Stimulated activated CD4-positive, alpha-beta T cell treated with anti-CD3 and anti-CD28 coated beads, Interleukin-4, amount 100 ng/mL, for 48 hours (primary cell): ENCODE measurements at places on chromosomes 2 and 18.
A peak's percentile ranks its signal among the peaks of the same experiment; 100 is the strongest.

DNA sequence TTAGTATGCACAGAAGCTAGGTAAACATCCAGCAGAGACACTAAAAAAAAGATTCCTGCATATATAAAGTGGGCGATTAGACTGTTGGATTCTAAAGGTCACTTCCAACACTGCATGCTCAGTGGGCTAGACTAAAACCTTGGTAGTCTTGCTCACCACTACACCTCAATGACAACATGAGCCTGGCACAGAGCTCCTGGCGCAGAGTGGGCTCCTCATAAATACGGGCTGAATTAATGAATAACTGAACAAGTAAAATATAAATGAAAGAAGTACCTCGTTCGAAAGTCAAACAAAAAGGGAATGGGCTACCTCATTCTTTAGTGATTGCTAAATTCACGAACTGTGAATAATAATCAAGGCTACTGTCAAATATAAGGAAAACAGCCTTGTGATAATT, 185.3 kb downstream of the STK39 start:
- no peak for DNase-seq

- DNase-seq: peak; percentile 83
These were observed 123.9 kb upstream of the CD302 start for GRCh38 chr2:159921752-159922404.

DNA sequence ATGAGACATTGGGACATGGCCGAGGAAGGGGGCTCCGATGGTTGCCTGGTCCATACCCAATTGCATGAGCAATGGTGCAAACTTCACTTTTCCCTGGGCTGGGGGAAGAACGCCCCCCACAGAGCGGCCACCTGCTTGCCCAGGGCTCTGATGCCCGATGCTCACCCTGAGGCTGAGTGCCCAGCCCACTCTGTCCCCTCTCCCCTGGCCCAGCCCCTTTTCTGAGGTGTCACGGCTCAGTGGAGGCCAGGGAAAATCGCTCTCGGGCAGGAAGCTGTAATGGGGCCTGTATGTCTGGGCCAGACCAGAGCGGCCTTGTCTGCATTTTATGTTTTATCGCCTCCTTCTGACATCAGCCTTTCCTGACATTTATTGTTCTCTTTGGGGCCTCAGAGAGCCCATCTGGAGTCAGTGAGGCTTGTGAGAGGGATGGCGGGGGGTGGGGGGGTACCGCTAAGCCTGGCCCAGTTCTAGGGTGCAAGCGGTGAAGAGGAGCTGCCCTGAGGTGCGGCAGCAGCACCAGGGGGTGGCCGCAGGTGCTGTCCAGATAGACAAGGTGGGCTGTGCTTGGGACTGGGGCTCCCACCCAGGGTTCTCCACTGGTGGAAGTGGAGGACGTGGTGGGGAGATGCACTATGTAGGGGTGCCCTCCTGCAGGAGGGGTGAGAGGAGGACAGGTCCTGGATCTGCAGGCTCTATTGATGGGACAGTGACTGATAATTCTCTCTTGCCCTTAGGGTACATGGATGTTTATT, 46.2 kb downstream of the INHBB start:
- DNase-seq: no peak

DNA sequence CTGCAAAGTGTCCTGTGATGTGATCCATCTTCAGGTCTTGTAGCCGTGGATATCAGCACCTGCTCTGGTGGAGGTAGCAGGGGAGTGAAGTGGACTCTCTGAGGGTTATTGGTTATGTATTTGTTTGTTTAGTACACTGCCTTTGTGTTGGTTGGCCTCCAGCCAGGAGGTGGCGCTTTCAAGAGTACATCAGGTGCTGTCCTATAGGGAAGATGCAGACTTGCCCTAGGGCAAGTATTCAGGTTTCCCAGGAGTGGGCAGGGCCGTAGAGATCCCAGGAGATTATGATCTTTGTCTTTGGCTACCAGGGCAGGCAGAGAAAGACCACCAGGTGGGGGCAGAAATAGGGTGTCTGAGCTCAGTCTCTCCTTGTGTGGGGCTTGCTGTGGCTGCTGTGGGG, 411.8 kb downstream of the SOX11 start:
- DNase-seq: no peak

DNA sequence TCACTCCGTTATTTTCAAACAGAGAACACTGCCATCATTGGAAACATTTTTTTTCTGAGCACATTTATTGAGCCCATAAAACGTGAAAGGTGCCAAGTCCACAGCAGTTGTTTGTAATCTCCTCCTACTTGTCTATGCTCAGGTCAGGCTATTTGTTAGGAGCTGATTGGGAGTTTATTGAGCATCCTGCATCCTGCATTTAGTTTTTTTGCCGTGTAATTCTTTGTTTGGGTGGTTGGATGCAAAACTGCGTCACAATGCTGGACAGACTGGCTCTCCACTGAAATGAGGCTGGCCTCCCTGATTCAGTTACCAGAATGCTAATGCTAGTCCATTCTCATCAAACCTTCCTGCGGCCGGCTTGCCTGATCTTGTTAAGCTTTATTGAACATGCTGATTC, 71.4 kb downstream of the RAPGEF4 start:
- DNase-seq: no peak

DNA sequence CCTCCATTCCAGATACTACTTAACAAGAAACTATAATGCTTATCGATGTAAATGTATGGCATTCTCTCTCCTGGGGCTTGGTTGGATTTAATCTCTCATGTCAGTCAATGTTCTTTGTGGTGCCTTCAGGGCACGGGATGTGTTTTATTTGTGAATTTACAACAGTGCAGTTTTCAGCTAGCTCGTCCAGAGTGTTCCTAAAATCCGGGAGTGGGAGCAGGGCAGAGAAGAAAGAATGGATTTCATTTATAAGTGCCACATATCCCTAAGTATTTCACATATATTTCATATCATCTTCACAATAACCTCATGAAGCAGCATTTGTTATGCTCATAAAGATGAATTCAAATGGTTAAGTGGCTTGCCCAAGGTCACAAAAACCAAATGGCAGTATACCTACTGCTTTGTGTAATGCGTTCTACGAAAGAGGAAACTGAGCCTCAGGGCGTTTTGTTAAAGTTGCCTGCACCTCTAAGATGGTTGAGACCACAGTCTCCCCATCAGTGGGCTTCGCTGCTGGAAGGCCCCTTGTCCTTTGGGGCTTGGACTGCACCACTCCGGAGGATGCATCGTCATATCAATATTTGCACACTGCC, 134.7 kb upstream of the MGAT5 start:
- DNase-seq: no peak

GRCh38 chr2:7024261-7024660, 107.0 kb downstream of the RNF144A start:
- no peak for DNase-seq

DNA sequence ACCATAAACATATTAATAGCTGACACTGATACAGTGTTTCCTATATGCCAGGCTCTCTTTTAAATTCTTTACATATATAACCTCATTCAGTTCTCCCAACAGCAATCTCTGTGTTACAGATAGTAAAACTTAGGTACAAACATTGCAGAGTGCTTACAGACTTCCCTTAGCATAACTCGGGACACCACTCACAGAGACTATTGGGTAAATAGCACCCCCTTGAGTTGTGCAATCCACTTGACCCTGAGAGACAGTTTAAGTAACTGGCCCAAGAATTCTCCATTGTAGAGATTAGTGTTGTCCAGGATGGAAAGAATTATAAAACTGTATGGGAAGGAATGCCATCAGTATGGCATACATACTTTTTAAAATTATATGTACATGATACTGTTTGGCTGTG, 110.1 kb downstream of the POLE4 start:
- DNase-seq: no peak

DNA sequence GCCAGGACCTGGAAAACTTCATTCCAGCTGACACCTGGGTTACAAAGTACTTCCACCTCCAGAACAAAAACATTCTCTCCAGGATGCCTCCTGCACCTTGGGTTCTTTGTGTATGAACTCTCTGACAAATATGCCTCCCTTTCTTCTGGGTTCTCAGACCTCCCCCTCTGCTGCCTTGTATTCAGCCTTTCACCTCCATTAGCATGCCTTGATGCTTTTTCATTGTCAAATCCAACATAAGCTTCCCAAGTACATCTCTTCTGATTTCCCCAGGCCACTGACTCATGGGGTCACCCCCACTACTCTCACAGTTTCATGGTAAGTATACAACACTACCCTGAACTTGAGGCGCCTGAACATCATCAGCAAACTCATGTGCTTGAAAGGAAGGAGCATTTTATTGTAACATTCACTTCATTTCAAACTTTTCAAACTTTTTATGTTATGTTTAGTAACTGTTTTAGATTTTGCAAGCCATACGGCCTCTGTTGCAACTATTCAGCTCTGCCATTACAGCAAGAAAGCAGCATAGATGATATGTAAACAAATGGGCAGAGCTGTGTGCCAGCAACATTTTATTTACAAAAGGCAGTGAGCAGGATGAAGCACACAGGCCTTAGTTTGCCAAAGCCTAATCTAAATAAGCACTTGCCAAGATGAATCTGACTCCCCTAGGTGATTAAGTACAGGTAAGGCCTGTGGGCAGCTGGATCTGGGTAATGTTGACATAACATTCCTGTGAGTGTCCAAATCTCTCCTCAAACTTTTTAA, 32.5 kb upstream of the MRPS9 start:
- no peak for DNase-seq

GRCh38 chr18:2218101-2218500, 353.2 kb downstream of the METTL4 start:
- no peak for DNase-seq

DNA sequence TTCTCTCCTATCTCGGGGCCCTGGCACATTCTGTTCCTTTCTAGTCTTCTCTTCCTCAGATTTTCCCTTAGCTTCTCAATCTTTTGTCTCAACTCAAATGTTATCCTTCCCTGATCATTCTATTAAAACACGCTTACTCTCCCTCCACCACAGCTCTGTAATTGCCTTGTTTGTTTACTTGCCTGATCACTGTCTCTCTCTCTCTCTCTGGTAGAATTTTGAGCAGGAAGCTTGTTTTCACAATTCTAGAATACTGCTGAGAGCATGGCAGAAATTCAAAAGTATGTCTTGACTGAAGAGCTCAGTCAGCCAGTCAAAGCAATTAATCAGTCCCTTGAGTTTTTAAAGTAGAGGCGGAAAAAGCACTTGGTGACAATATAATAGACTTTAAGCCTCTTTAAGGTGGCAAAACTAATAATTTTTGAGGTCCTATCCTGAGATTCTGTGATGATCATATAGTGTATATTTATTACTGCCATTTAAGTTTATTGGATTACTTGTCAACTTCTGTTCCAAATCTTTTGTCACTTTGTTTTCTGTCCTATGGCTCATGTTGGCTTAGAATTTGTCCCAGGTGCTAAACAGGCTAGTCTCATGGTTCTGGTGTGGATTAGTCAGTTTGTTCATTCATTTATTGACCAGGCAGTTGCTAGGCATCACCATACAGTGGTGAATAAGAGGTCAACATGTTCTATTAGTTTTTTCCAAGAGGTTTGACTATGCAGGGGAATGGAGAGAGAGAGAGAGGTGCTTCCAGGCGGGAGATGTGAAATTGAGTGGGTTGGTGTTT, 2.3 kb downstream of the PSMD1 start:
- DNase-seq: no peak

- DNase-seq: no peak
These were observed 22.1 kb upstream of the COL6A3 start for GRCh38 chr2:237435844-237436587.

DNA sequence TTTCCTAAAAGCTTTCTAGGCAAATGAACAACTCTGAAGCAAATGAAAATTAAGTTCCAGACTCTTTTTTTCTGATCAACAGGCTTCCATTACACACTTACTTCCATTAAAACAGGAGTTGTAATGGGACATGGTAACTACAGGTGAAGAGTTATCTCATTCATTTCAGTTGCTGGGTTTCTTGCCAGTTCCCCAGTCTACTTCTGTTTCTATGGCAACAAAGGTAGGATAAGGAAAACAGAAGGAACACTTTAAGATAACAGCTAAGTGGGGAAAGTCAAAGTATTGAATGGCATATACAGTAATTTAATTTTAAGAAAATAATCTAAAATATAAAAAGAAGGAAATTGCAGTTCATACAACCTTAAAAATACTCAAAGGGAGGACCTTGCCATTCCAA, 25.1 kb downstream of the BAZ2B start:
- no peak for DNase-seq

- no peak for DNase-seq
These were observed 166.2 kb downstream of the CDCA7 start for GRCh38 chr2:173520918-173521317.

- no peak for DNase-seq
These were observed 8.3 kb downstream of the EFR3B start for GRCh38 chr2:25050128-25050527.

GRCh38 chr2:23436346-23437098, 51.5 kb downstream of the KLHL29 start:
- peak; percentile 33 for DNase-seq

DNA sequence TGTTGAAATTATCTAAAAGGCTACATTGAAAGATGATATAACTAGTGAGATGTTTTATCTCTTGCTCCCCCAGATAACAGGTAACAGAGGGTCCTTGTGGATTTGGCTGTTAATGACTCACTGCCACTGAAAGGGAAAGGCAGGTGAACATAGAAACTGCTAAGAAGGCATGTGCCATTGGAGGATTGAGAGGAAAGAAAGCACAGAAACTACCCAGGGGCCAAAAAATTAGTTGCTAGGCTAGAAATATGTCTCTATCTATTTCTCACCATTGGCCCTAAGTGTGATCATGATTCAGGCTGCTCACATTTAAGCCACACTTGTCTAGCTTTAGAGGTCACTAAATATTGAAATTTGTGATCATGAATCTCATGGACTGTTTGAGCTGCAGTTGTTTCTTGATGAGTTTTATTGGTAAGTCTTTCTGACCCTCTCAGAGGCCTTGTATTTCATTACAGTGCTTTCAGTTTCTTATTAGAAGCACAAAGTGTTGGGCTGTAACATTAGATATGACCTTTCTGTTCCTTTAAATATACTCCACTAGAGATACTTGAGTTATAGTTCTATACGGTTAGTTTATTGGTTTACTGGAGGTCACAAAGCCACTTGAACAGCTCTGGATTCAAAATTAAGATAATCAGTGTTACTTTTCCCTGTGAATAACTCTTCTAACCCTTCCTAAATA, 26.2 kb downstream of the NAB1 start:
- DNase-seq: no peak

DNA sequence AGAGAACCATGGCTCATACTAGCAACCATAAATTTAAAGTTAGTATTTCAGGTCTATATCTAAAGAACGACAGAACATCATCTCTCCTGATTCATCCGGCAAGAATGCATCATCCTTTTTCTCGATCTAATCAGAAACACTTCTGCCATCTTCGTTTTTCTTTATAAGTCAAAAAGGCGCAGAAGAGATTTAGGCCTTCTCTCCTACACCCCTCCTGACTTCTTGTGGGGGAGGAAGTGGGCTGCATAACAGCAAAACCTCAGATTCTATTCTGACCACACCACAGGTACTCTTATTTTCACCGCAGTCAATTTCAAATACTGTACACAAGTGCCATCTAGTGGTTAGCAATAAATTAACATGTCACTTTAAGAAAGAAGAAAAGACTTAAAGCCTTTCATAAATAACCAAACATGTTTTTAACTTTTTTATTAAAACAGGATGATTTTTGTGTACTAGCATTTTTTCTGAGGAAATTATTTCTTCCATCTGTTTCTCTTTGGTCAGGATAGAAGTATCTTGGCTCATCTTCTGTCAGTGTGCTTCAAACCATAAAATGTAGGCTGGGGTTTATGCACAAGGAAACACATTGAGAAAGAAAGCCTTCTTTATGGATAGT, 48.4 kb upstream of the PIK3C3 start:
- peak; percentile 13 for DNase-seq

GRCh38 chr2:149145314-149146295, 107.1 kb downstream of the LYPD6B start:
- no peak for DNase-seq
